ENCODE measurements at places on chromosomes 3 and 15.

GRCh38 chr15:88193415-88193814, 63.1 kb downstream of the NTRK3 start:
- DNase-seq: no peak

- DNase-seq: no peak
These were observed 21.0 kb upstream of the CHMP2B start for GRCh38 chr3:87206070-87206469.

DNA sequence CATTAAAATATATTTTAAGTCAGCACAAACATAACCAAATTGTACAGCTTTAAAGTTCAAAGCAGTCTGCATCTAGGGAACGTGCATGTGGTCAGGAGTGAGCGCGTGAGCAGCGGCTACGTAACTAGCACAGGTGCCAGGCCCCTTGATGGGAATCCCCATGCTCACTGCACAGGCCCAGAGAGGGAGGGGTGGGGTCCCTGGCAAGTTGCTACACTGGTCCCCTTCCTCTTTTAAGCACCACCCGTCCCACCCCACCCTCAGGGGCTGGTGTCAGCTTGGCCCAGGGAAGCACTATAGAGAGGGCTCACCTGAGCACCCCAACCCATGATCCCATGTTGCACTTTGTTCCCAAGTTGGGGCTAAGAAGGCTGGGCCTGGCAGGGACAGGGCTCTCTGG, 835 bp upstream of the GMPPB start:
- DNase-seq: no peak

GRCh38 chr15:66489179-66489791, 8.3 kb downstream of the SNAPC5 start:
- DNase-seq: no peak

- no peak for DNase-seq
These were observed 13.0 kb downstream of the ZBED2 start for GRCh38 chr3:111582120-111582474.

GRCh38 chr3:100226712-100227429, 33.9 kb upstream of the TBC1D23 start:
- DNase-seq: no peak

DNA sequence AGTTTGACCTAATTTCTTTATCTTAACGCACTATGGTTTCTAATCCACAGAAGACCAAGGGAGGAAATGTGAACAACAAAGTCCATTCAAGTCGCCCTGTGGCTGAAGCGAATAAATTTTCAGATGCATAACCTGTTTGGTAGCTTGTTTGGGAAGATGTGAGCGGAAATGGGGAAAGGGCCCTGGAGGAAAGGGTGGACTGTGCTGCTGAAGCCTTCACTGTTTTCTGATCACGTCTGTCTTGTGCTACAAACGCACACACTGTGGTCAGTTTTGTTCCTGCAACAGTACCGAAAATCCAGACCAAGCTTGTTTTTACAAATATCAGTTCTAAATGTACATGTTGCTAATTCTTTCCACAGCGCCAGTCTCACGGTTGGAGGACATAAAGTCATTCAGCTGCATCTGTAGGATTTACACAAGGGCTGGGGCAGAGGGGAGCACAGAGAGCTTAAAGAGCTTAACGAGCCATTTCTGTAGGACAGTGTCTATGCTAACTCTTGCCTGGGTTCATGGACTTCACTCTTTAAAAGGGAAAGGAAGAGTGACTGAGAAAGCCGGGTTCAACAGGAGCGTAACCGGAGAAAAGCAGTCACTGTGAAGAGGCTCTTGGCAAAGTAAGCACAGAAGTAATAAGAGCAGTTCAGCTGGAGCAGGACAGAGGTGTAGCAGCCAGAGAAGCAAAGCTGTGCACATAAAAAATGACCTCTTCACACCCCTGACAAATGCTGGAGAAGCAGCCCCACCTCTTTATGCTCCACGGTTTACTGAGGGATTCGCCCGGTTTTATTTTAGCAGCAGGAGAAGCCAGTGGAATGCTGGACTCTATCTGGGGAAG, 66.6 kb downstream of the USF3 start:
- no peak for DNase-seq

DNA sequence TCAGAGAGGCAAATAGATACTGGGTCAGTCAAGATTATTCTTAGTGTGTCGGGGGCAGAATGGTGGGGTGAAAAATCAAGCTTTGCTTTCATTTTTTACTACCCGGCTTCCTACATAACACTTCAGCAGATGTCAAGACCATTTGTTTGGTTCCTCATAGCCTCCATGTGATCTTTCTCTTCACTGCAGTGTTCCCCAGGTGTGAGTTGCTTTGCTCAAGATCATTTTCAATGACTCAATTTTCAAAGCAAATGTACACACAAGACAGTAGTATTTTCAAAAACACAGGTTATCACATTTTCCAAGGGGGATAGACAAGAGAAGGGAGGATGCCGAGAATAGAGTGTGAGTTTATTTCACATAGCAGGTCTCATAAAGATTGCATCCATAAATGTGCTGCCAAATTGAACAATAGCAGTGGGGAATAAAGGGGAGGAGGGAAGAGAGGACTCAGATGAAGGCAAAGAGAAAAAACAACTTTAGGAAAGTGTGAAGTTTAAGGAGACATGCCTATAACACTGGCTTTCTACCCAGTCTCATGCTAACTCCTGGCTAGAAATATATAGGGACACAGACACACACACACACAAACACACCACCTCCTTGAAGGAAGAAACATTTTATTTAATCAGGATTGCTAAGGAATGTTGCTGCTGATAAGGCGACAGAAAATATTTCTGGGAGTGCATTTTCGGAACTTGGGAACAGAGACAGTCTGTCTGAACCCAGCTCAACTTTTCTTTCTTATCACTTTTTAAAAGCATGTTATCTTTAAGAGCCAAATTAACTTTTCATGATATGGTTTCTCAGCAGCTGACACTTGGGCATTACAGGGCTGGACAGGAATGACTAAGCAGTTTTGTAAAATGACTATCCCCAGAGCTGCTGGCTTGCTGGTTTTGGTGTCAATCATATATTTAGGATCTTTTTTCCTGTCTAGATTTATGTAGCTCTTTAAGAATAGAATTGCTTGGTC, 402.4 kb downstream of the RBMS3 start:
- DNase-seq: no peak

DNA sequence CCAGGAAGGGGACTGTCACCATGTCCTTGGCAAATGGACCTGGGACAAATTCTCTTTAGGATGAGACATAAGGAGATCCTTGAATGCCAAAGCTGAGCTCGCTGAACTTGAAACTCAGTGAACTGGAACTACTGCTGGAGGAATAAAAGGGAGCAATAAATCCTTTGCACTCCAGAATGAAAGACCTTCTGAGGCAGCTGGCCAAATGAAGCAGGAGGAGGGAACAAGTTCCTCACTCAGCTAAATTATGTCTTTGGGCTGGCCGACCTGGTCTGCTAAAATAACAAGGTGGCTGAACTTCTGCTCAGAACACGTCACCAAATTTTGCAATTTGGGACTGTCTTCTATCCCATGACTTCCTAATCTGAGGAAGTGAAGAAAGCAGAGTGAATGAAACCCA, 314.7 kb downstream of the LPP start:
- DNase-seq: no peak

DNA sequence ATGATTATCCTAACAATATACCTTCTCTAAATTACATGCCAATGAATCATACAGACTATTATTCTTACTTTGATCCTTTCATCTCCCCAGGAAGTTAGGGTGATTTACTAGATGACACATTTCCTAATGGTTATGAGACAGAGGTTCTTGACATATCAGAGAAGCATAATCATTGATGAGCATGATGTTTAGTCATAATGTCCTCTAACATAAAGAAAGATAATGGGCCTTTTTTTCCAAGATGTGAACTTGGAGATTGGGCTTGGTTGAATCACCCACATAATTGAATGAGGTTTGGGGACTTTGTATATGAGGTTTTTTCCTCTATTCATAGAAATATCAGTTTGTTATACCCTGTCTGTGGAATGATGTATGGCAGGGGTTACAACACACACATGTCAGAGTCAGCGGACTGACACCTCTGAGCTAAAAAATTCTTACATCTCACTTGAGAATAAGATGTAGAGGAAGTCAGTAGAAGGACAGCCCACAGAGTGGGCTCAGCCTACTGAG, 69.7 kb upstream of the DCBLD2 start:
- no peak for DNase-seq

- no peak for DNase-seq
These were observed 313.7 kb downstream of the GAP43 start for GRCh38 chr3:115937054-115937453.

DNA sequence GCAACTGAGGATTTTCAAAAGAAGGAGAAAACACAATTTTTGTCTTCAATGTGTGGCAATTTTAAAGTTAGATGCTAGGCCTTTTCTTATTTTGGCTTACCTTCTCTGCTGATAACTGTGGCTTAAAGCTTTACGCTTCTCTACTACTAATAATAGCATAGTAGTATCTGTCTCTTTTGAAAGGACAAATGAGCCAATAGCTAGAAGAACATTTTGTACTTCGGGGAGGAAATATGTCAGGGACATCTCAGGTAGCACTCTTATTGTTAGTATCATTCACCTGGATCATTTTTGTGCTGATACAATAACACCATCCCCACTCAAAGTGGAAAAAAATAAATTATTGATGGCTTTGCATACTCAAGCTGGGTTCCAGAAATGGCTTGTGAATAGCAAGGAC, 586.1 kb upstream of the TBL1XR1 start:
- no peak for DNase-seq

DNA sequence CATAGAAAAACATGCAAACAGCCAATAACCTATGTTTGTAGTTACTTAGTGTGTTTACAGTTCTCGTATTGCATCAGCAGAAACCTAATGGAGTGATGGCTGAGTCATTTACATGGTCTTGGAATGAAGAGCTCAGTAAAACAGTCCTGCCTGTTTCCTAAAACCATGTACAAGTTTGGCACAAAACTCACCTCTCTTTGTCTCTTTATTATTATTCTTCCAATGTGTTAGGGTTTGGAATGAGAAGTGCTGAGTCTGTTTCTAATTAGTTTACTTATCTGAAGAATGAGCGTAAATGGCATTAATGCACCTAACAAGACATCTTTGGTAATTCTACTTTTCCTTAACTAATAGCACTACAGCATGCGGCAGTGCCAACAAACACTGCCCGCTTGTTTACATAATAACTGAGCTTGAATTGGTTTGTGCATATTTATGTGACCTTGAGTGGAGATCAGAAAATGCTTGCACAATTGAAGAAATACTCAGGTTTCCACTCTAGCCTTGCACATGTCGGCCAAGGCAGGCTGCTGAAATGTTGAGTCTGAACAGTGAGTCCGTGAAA, 385.4 kb upstream of the SEMA6D start:
- no peak for DNase-seq

- no peak for DNase-seq
These were observed 81.7 kb downstream of the CCNL1 start for GRCh38 chr3:157078131-157078810.

GRCh38 chr15:72313881-72314280, 6.1 kb downstream of the CELF6 start:
- no peak for DNase-seq

GRCh38 chr3:134249935-134250716, 533 bp downstream of the RYK start:
- DNase-seq: peak; percentile 43

- DNase-seq: no peak
These were observed 9.4 kb upstream of the COPG1 start for GRCh38 chr3:129239991-129240390.

- no peak for DNase-seq
These were observed at the start of gene CACNA1D for GRCh38 chr3:53493963-53494791. Gene CACNA1D, plus strand, starts transcription at chr3:53494611. Its CDS starts 556 bp downstream, at chr3:53495167.

DNA sequence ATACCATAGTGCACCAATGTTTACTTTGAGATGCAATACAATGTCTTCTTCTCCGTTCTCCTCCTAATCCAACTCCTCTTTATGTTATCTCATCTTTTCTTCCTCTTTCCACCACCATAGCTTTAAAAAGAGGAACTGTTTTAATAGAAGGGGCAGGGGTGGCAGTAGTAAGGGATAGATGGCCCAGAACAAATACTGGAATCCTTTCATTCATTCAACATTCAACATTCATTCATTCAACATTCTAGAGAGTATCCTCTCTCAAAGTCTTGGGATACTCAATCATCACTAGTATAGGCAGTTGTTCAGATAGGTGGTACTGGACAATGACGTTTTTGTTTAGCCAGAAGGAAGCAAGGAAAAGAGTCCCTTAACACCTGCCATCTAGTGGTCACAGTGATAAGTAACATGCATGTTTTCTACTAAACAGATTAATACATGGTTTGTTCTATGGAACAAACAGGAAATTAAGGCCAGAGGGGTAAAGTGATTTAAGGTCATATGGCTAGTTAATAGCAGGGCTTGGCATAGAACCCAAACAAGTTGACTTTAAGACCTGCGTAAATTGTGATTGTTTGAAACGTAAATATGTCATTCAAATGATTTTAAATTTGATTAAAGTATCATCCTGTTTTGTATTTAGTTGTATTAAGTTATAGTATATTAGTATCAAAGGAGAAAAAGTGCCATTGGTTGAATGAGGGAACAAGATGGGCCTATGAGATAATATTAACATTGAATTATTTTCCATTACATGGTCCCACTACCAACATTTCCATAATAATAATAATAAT, 26.9 kb upstream of the EHHADH start:
- no peak for DNase-seq

DNA sequence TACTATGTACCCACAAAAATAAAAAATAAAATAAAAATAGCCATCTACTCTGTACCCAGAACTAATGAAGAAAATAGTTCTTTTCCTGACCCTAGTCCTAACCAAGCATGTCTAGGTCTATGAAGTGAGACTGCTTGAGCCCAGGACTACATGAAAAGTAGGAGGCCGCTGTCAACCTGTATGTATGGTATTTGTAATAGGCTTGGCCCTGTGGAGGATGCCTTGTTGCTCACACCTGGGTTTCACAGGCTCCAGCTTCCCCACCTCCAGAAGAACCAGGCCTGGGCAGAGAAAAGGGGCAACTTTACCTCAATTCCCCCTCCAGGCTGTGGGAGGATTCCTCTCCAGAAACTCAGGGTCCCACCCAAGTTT, 6.8 kb upstream of the PKM start:
- DNase-seq: no peak

GRCh38 chr15:91898843-91899242, 45.3 kb downstream of the SLCO3A1 start:
- DNase-seq: no peak

- DNase-seq: no peak
These were observed 21.3 kb downstream of the TRANK1 start for GRCh38 chr3:36923523-36923943.

Data from stimulated activated CD8-positive, alpha-beta memory T cell treated with anti-CD3 and anti-CD28 coated beads, Interleukin-12 subunit alpha, Interleukin-12 subunit beta, amount 100 ng/mL, for 4 hours (primary cell).